ENCODE measurements at places on chromosomes 2 and 18. TPM values are rescaled to one million over a fixed set of nuclear protein-coding genes. Genes with fewer than 3 reads are reported as not detected.
A peak's percentile ranks its signal among the peaks of the same experiment; 100 is the strongest.

DNA sequence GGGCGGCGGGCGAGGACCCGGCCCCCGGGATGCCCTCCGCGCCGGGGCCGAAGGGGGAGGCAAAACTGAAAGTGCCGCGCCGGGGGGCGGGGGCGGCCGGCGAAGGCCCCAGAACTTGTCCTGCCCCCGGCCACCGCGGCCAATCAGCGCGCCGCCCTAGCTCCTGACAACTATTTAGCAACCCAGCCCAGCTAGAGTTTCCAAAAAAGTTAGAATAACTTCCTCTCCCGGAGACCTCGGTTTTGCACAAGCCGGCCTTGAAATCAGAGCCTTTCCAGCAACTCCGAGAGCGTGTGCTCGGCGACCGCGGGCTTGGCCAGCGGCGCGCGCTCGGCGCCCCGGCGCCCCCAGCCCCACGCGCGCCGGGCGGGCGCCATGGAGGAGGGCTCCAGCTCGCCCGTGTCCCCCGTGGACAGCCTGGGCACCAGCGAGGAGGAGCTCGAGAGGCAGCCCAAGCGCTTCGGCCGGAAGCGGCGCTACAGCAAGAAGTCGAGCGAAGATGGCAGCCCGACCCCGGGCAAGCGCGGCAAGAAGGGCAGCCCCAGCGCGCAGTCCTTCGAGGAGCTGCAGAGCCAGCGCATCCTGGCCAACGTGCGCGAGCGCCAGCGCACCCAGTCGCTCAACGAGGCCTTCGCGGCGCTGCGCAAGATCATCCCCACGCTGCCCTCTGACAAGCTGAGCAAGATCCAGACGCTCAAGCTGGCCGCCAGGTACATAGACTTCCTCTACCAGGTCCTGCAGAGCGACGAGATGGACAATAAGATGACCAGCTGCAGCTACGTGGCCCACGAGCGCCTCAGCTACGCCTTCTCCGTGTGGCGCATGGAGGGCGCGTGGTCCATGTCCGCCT, at the start of gene TWIST2:
TWIST2 (plus strand) TSS at position 245 of the 850 bp plus-strand sequence; CDS start at position 376, 131 bp downstream.
- peak; percentile 72 for DNase-seq
- peaks cover 14% of the 10 kb centered on the region for H3K27me3 ChIP-seq
- H3K4me1 ChIP-seq, result peaks cover 4% of the 10 kb centered on the region
- H3K4me3 ChIP-seq, result peak within 1 kb of the TSS; percentile 44

- peak overlapping the region; percentile 51 for H3K4me3 ChIP-seq
- peaks cover 15% of the 10 kb centered on the region for H3K4me1 ChIP-seq
- peak overlapping the region; percentile 86 for H3K27ac ChIP-seq
- H3K27me3 ChIP-seq, result no peaks in the 10 kb centered on the region
- peak; percentile 47 for DNase-seq
These were observed 1.1 kb downstream of the BIN1 start for GRCh38 chr2:127105656-127106456.

- no peaks in the 10 kb centered on the region for H3K27me3 ChIP-seq
- no peak overlapping the region for H3K27ac ChIP-seq
- peaks cover 37% of the 10 kb centered on the region for H3K4me1 ChIP-seq
- DNase-seq, result no peak
- H3K36me3 ChIP-seq, result no peaks in the 10 kb centered on the region
- H3K4me3 ChIP-seq, result no peak overlapping the region
These were observed 5.8 kb upstream of the SLC20A1 start for GRCh38 chr2:112639936-112640335.

GRCh38 chr2:69013142-69013839, at the start of gene ANTXR1:
Gene ANTXR1, plus strand, starts transcription at chr2:69013179. Its CDS starts 321 bp downstream, at chr2:69013500.
- DNase-seq, result peak; percentile 36
- H3K36me3 ChIP-seq, result no peaks in the 10 kb centered on the region
- H3K4me1 ChIP-seq, result peaks cover 24% of the 10 kb centered on the region
- H3K4me3 ChIP-seq, result peak within 1 kb of the TSS; percentile 79

DNA sequence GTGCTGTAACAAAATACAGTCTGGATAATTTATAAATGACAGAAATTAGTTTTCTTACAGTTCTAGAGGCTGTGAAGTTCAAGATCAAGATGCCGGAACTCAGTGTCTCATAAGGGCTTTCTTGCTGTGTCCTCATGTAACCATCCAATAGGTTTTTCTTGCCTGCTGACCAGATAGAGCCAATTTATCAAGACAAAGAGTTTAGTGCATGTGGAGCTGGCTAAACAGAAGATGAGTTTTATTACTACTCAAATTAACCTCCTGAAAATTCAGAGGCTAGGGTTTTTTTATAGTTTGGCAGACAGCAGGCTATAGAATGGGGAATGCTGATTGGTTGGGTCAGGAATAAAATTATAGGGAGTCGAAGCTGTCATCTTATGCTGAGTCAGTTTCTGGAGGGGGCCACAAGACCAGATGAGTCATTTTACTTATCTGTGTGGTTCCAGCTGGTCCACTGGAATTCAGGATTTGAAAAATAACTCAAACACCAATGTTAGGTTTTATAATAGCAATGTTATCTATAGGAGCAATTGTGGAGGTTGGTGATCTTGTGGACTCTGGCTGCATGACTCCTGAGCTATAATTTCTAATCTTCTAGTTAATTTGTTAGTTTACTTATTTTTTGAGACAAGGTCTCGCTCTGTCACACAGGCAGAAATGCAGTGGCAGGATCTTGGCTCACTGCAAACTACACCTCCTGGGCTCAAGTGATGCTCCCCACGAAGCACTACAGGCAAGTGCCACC, 3.2 kb upstream of the PDK1 start:
- H3K4me1 ChIP-seq, result peaks cover 36% of the 10 kb centered on the region
- no peaks in the 10 kb centered on the region for H3K36me3 ChIP-seq
- no peak for DNase-seq
- no peak overlapping the region for H3K4me3 ChIP-seq

DNA sequence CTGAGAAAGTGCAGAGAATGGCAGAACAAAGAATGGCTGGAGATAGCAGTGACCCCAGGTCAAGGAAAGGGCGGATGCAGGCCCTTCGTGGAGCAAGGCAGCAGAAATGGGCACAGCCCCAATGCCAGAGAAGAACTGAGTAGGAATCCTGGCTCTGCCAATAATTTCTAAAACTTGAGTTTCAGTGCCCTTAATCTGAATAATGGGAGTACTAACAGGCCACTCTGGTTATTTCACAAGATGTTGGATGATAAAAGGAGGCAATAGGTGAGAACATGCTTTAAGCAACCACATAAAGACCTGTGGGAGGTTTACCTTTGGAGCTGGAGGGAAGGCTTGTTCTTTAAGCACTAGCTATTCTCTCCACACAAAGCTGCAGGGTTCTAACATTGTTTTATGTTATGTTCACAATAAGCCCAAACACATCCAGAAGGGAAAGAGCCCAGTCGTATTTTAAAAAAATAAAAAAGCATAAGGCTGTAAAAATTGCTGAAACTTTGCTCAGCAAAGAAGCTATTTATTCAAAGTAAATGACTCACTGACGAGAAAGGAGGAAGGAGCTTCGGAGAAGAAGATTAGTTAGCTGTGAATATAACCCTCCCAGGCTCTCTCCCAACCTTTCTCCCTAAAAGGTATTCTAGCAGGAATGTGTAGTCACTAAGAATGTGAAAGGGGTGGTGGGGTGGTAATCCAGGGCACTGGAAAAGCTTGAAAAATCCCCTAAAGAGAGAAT, 470.2 kb downstream of the TXNL1 start:
- H3K27me3 ChIP-seq, result no peaks in the 10 kb centered on the region
- DNase-seq, result no peak
- peak overlapping the region; percentile 5 for H3K27ac ChIP-seq

GRCh38 chr18:59264651-59265245, 8.5 kb downstream of the RAX start:
- no peaks in the 10 kb centered on the region for H3K36me3 ChIP-seq
- peaks cover 18% of the 10 kb centered on the region for H3K4me1 ChIP-seq

DNA sequence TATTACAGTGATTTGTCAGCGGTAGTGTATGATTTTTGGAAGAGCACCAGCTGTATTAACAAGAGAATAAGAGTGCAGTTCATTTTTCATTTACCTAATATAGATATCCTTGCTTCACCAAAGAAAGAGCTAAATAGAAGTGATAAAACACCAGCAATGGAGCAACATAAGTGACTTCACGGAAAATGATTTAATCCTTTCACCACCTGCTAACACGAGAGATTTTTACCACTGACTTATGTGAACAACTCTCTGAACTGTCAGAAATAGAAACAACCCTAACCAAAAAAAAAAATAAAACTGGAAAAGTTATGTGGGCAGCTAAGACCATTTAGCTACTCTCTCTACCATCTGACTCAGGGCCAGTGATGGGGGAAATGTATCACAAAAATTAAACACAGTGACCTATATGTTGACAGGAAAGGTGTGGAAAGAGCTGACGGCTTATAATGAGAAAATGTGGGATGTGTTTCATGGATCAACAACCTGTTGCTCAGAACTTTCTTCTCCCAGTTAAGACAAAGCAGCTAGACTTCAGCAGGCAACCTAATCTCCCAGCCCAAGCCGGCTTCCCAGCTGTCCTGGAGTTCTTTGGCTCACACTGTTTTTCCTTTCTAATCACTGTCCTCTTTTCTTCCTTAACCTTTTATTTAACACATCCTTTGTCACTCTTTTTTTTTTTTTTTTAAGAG, 272.7 kb downstream of the SS18 start:
- no peak for DNase-seq
- no peaks in the 10 kb centered on the region for H3K36me3 ChIP-seq
- no peaks in the 10 kb centered on the region for H3K4me1 ChIP-seq

HAAO gene
- 0.80 TPM for total RNA-seq

AQP12A gene
- not detected for total RNA-seq

TMEFF2 gene
- not detected for total RNA-seq

ABHD1 gene
- total RNA-seq, result 2.9 TPM

WNT10A gene
- 0.28 TPM for total RNA-seq
